IPS-NIHi11 (cell line): ENCODE measurements at places on chromosomes 7 and 10.

- no peak for DNase-seq
Measured at GRCh38 chr10:11602919-11603523, 8.4 kb downstream of the USP6NL start.

GRCh38 chr7:92557808-92558362 is 29.3 kb downstream of the RBM48 start:
- DNase-seq, result no peak

GRCh38 chr7:27098578-27099451 is 3.0 kb upstream of the HOXA1 start:
- DNase-seq, result no peak

DNA sequence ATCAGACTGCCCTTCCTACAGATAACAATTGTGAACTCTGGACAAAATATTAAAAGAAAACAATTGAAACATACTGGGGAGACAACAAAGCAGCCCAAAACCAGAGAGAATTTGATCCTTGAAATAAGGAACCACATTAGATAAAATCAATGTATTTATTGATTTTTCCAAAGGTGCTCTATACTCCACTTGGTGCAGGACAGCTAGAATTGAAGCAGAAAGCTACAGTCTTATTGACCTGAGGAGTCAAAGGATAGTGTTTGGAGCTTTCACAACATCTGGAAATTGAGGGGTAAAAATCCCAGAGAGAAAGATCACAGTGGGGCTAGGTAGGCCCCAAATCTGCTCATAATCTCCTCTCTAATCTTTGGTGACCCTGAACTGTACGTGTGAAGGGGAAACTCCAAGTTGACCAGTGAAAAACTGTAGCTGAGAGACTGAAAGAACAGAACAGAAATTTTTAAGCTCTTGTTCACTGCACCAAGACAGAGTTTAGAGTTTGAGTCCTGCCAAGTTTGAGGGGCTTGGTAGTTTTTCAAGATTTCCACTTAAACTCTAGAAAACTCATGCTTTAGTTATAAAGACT is 70.2 kb downstream of the SAMD9 start:
- no peak for DNase-seq

GRCh38 chr10:43202657-43203447 is 64.0 kb downstream of the RASGEF1A start:
- peak; percentile 90 for DNase-seq

DNA sequence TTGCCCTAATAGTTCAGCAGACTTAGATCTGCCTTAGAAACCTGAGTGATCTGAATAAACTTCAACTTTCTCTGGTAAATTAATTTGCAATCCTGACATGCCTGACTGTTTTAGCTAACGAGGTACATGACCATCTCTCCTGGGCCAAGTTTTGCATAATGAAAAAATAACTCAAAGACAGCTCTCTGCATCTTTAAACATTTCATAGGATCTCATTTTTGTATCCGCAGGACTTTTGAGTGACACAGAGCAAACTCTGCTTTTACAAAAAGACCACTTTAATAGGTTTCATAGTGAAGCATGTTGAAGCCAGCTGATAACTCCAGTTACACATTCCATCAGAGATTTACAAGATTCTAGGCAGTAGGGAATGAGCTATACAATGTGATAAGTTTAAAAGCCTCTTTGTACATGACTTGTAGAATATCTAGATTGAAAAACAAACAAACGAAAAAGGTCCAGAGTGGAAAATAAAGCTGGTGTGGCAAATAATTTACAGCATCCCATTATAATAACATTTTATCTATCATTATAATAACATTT is 2.1 kb downstream of the PRKG1 start:
- no peak for DNase-seq

DNA sequence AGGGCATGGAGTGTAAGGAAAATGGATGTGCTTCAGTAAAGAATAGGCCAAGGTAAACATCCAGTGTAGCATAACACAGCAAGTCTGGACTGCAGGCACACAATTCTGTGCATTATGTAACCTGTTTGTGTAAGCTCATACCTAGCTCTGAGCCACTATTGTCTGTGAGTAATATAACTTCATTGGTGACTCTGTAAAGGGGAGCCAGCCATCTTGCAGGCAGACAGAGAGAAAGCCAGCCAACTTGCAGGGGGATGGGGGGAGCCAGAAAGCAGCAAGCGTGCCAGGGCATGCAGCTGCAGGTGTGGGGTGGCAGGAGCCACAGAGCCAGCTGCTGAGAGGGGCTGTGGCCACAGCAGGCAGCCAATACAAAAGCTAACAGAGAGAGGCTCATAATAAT is 449.2 kb downstream of the IPMK start:
- DNase-seq, result no peak

DNA sequence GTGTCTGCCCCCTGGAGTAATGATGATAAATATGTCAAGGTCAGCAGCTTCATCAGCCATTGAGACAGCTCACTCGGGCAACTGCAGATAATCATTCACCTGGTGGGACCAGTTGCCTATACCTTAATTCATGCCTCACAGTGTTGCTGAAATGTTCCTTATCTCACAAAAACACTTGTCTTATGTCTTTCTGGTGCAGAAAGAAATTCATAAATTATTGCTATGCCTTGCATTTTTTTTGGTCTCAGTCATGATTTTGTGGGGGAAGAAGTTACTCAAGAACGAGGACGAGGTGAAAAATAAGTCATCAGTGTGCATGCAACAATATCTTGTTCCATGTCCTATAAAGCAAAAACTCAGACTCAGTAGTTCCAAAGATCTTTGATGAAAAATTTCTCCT is 16.0 kb downstream of the TRIL start:
- DNase-seq, result no peak

DNA sequence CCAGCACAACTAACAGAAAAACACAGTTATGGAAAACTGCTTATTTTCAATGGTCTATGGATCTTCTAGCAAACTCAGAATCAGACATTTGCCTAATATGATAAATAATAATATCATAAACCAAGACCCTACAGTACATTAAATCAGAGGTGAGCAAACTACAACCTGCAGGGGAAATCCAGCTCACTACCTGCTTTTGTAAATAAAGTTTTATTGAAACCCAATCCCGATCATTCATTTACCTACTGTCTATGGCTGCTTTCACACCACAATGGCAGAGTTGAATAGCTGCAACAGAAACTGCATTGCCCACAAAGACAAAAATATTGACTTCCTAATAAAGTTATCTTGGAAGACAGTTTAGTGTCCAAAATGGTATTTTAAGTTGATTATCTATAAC is 108.5 kb downstream of the ELAPOR2 start:
- DNase-seq, result no peak

DNA sequence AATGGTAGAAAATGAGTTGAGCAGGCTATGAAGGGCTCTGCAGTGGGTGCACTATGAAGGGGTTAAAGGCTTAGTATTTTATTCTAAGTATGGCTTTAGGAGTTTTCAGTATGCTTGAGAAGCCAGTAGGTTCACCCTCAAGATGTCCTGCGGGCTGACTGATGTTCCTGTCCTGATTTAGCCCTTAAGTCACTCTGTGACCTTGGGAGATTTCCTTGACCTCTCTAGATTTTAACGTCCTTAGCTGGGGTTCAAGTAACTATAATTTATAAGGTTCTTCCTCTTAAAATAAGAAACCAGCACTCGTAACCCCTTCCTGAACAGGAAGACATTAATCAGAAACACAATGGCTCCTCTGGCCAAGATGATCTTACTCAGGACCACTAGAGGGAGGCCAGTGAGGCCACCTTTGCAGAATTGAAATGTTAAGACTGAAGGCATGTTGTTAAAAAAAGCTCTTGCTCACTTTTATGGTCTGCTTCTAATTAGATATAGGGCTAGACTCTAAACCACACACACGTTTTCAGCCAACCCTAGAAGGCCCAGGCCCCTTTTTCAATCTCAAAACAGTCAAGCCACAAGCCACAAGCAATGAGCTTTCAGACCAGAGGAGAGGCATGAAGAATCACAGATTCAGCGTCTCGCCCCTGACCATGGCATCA is 41.9 kb downstream of the CDK1 start:
- no peak for DNase-seq
